ENCODE measurements at places on chromosomes 16 and 17.

GRCh38 chr17:17500999-17501605 lies 4.9 kb upstream of the RASD1 start:
- no peak for DNase-seq

DNA sequence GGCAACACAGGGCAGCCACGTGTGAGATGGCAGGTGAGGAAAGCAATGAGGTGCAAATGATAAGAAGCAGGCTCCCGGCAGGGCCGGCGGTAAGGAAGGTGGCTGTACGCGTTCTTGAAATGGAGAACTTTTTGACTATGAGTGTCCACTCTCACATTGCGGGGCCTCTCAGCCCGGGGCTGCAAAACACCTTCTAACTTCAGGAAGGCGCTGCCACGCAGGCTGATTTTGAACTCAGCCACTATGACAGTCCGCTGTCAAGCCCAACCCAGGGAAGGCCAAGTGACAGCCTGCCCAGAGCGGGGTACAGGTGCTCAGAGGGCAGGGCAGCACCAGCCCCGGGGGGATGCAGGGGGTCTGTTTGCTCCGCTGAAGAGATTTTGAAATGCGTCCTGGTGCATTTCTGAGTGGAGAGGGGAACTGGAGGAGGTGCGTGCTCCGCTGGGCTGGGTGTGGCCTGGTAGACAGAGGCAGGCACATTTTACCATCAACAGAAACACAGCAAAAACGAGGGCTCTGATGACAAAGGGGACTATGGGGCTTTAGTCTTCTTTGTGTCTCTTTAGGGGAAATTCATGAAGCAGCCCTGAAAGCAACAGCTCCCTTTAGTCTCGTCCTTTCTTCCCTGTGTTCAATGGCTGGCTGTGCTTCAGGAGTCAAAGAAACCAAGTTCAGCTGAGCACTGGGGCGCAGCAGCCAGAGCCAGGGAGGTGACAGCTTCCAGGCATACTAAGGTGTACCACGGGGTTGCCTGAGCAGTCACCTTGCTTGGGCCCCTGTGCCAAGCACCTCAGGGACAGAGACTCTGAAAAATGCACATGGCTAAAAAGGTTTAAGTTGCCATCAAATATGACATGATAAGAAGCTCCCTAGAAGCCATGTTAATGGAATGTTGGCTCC lies 14.6 kb upstream of the SREBF1 start:
- DNase-seq = no peak

GRCh38 chr16:728131-728889 lies 1.4 kb downstream of the HAGHL start:
- peak; percentile 60 for DNase-seq

- no peak for DNase-seq
Measured at GRCh38 chr17:6571452-6571781, 15.1 kb upstream of the PITPNM3 start.

GRCh38 chr16:8953064-8953463 lies 10.6 kb downstream of the USP7 start:
- no peak for DNase-seq

DNA sequence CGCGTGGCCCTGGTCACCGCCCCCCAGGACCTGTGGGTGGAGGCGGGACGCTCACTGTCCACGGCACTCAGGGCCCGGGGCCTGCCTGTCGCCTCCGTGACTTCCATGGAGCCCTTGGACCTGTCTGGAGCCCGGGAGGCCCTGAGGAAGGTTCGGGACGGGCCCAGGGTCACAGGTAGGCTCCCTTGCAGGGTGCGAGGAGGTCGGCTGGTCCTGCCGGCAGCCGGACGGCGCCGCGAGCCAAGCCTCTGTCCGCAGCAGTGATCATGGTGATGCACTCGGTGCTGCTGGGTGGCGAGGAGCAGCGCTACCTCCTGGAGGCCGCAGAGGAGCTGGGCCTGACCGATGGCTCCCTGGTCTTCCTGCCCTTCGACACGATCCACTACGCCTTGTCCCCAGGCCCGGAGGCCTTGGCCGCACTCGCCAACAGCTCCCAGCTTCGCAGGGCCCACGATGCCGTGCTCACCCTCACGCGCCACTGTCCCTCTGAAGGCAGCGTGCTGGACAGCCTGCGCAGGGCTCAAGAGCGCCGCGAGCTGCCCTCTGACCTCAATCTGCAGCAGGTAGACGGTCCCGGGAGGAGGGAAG lies 1.3 kb downstream of the GUCY2D start:
- DNase-seq = no peak

DNA sequence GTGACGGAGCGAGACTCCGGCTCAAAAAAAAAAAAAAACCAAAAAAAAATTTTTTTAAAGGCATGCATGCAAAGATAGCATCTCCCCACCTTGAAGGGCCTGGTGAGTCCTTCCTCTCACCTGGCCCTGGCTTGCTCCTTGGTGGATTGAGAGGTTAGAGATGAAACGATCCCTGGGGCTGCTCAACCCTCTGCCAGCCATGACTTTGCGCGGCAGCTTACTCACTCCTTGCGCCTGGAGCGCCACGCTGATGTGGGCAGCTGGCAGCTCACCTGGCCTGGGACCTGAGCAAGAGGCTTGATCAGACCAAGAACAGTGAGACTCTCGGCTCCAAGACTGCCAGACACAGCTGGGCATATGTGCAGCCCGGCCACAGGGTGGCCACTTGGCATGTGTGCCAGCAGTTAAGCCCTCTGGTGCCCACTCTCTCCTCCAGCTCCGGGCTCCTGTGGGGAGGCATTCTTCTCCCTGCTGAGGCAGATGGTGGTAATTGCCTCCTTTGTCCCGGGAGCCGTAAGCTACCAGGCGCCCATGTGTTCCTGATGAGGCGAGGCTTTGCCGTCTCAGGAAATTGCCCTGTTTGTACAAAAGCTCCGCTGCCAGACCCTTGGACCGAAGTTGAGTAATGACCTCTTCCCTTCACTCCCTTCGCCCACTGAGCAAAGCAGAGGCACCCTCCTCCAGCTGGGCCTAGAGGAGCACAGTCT lies 5.1 kb upstream of the EVPL start:
- DNase-seq = no peak

- no peak for DNase-seq
Measured at GRCh38 chr16:12337871-12338655, 361.5 kb downstream of the SNX29 start.

DNA sequence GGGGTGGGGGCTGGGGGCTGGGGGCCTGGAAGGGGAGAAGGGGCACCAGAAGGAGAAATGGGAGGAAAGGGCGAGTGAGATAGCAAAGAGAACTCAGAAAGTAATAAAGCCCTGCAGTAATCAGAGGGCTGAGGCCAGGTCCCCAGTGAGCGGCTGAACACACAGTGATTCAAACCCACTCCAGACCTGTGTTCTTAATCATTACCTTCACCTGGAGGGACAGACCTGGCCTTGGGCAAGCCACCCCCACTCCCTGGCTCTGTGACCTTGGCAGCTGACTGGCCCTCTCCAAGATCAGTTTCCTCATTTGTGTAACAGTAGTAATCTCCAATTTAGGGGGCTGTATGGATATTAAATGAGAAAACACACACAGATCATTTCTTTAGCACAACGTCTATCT lies 150.4 kb downstream of the WWOX start:
- DNase-seq = no peak

DNA sequence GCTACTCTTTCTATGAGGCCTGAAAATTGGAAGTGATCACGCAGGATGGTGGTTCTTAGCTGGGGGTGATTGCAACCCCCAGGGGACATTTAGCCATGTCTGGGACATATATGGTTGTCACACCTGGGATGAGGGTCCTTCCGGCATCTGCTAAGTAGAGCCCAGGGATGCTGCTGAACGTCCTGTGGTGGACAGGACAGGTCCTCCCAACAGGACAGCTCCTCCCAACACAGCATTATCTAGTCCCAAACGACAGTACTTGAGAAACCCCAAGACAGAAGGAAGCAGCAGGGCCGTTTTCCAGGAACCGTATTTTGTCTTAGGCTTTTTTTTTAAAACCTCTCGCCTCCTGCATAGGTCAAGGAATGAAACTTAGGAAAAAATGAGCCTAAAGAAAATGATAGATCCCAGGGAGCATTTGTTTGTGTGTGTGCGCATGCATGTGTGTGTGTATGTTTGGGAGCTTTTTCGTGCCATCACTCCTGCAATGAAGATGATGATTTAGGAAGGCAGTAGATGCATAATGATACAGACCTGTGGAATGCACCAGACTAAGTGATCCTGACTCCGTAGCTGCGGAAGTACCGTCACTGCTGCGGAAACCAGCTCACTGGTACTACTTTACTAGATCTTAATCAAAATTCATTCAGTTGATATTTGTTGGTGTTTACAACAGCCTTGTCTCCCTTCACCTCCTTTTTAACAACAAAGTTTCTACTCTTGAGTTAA lies 118.2 kb downstream of the SNX29 start:
- no peak for DNase-seq

DNA sequence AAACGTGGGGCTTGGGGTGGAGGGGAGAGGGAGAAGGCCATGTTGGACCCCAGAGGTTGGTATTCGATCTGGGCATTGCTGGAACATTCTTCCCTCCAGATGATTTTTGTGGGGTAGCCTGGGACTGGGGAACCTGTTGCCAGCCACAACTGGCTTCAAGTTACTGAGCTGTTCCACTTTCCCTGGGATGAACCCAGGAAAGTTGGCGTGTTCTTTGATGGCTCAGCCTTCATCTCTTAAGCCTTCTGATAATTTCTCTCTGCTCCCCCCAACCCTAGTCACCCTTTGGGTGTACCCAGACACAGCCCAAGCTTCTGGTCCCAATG lies 2.1 kb downstream of the TBX21 start:
- DNase-seq = no peak

GRCh38 chr17:77498091-77498741 lies 357.4 kb downstream of the SEC14L1 start:
- DNase-seq = no peak

DNA sequence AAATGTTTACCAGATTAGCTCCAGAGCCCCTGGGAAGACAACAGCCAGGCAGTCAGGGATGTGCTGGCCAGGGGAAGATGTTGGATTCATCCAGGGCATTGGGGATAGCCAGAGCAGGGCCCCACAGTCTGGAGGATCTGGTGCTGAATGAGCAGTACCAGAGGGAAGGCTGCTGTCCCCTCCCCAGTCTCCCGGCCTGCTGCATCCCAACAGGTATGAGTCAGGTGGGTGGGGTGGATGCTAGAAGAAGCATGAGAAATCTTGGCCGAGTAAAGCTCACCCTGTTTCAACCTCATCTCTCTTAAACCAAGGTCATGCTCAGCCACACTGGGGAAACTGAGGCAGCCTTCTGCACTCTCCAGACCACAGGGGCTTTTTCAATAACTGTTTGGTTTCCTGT lies 71.9 kb upstream of the SEC14L1 start:
- no peak for DNase-seq

DNA sequence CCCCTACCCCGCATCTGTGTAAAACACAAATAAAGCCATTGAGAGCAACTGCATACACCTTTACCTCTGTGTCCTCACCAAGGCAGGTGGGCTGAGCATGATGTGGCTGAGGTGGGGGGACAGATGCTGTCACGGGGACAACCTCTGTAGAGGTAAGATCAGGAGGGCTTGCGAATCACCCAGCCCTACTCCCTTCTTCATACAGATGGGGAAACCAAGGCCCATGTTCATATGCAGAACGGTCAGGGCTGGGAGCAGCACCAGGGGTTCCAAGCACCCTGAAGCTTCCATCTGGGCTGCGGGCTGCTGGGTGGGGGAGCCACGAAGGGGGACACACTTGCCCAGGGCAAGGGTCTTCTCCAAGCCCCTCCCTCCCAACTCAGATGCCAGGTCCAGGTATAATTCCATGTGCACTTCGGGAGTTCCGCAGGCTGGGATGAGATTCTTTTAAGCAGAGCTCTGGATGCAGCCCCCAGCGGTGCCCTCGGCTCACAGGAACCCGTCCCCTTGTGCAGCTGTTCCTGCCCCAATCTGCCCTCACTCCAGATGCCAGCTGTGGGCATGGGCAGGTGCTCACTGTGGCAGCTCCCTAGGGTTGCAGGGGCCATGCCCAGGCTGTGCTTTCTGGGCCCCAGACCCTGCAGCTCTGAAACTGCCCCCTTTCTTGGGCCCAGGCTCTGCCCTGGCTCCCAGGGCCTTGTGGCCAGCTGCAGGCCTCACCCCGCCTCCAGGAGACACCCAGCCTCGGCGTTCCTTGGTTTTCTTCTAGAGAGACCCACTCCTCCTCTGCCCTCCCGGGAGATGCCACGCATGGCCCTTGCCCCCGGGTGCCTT lies 9.6 kb downstream of the CTRB1 start:
- DNase-seq = no peak

DNA sequence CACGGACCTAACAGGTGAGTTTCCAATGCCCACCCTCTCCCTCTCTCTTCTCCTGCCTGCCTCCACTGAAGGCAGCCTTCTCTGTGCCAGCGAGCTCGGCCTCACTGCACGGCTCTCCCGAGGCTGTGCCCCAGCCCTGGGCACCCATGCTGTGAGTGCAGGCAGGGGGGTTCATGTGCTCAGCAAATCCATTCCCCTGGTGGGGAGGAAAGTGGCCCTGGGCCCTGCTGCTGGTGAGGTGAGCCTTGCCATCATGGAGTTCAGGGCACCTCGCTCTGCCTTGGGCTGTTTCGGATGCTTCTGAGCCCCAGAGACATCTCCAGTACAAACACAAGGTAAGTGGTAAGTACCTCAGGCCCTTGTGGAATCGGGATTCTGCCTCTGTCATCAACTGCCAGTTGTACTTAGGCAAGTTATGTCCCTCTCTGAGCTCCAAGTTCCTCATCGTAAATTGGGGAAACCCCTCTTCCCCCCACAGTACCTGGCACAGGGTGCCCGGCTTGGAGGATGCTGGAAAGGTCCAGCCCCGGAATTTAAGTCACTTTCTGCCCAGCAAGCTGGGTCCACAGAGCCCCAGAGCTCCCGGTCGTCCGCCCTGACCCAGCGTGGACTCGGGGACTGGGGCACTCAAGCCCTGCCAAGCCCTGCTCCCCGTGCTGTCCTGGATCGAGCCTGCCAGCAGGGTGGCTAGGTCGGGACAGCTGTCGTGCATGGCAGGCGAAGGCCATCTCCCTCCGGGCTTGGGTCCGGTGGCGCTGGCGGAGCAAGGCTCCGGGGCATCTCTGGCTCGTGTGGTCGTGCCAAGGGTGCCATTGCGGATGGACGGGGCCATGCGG lies 684 bp upstream of the NUDT16L1 start:
- no peak for DNase-seq

DNA sequence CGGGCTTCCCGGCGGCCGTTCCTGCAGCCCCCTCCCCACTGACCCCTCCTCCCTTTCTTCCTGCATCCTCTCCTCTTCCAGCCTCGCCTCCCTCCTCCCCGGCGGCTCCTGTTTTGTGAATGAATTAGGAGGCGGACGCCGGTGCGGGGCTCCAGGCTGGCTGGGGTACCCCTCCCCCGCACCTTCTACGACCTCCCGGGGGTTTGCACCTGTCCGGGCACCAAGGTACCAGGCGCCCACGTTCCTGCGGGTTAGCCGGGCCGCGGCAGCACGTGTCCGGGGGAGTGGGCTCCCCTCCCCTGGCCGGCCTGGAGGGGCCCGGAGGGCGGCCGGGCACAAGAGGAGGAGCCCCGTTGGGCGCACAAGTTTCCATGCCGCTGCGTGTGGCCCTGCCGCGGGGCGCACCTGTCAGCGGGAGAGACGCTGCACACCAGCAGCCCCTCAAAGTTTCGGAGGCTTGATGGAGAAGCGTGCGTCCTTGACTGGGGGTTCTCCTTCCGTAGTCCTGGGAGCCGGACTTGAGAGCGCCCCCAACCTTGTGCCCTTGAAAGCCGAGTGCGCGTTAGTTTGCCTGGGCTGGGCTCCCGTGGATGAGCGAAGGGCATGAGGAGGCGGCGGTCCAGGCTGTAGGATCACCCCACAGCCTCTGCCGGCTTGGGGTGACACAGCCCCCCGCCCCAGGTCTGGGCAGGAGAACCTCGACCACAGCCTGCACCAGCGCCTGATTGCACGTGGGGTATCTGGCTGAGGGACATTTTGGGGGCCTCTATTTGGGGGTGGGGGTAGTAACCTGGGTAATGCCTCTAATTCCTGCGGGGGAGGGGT lies 1.2 kb downstream of the HAS3 start:
- no peak for DNase-seq

All from midbrain (tissue), 1 donor.